ENCODE measurements at places on chromosomes 3 and 15.
A peak's percentile ranks its signal among the peaks of the same experiment; 100 is the strongest.

GRCh38 chr15:43521419-43521818 lies 4.0 kb downstream of the MAP1A start:
- DNase-seq = no peak

DNA sequence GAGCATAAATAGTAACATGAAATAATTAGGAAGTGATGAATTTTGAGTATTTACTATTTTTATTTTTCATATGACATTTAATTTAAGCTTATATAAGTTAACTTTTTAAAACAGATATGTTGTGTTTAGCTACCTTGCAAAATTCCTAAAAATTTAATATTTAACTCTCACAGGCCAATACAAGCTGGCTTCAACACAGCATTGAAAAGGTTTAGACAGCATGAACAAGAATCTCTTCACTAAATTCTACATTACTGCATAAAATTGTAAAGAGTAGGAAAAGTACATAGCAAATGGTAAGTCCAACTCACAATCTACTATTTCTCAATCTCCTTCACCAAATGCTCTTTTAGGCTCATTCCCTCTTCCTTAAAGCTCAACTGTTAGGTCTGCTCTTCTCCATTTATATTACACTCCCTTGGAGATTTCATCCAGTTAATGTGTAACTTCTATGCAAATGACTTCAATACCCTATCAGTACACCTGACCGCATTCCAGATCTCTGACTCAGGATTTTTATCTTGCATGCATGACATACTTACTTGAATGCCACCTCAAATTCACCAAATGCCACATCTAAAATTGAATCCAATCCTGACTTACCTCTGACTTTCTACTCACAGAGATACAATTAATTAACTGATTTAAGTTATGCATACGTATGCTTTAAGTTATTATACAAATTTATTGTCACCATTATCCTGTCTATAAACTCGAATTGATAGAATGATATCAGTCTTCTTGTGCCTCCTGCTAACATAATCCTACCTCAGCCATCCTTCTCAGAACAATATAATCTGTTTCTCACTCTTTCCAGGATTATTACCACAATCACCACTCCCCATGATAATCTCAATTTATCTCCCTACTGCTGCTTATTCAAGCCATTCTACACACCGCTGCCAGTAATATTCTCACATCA lies 127.0 kb downstream of the STAG1 start:
- DNase-seq = peak; percentile 49

- peak; percentile 92 for DNase-seq
Observed at GRCh38 chr3:50515565-50516439, 12.4 kb upstream of the CACNA2D2 start.

- peak; percentile 61 for DNase-seq
Observed at GRCh38 chr3:123081718-123082369, 15.0 kb downstream of the PDIA5 start.

- no peak for DNase-seq
Observed at GRCh38 chr15:46660096-46660842, 1025.4 kb downstream of the SQOR start.

- no peak for DNase-seq
Observed at GRCh38 chr3:105967117-105967516, 98.3 kb upstream of the CBLB start.

DNA sequence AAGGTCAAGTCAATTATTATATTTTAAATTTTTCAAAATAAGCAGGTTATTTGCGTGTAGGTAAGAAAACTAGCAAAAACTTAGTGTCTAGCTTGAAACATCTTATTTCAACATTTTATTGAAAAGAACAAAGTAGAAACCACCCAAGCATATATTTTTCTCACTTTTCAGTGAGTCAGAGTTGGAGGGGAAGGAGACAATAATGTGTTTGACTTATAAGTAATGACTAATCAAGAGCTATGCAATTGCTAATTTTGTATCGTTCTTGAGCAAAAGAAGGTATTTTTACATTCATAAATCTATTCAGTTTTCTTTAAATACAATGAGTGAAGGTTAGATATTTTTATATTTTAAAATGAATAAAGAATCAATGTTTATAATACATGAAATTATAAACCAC lies 54.4 kb upstream of the P2RY1 start:
- no peak for DNase-seq

DNA sequence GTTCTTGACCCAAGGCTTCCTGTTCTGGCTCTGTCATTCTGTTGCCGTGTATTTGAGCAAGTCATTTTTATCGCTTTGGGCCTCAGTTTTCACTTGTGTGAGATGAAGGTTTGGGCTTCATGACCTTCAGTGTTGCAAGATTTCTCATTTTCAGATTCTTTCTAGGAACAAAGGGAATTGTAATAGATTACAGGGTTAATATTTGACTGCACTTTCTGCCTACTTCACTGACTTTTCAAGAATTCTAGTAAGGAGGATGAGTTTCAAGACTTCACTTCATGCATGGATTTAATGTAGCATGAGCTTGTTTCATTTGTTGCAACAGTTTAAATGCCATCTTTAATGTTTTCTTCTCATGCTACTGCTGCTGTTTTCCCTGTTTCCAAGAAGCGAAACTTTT lies 226.5 kb downstream of the NLGN1 start:
- DNase-seq = no peak

DNA sequence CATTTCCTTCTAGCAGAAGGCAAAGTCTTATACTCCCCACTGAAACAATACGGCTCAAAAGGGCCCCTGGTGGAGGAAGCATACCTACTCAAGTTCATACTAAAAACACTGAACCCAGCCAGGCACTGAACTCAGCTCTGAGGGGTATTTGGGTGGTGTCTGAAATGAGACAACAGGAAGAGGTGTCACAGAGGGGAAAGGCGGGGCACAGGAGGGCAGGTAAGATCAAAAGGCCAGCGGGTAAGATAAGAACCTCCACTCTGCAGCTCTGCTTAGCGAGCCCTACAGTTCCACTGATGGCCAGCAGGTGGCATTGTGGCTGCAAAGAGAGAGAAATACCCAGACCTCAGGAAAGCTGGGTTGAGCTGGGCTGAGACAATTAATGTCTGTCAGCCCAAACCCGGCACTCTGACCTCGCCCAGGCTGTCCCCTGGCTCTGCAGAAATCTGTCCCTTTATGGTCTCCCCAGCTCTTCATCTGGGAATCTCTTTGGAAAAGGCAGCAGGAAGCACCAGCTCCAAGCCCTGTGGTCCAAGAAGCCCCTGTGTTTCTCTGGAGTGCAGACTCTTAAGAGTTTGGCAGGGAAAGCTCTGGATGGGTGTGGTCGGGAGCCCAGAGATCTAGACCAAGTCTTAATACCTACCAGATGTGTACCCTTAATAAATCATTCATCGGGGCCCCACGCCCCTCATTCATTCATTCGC lies 8.4 kb downstream of the MFGE8 start:
- DNase-seq = peak; percentile 97

- DNase-seq = no peak
Observed at GRCh38 chr3:118932822-118933558, 101.7 kb downstream of the IGSF11 start.

DNA sequence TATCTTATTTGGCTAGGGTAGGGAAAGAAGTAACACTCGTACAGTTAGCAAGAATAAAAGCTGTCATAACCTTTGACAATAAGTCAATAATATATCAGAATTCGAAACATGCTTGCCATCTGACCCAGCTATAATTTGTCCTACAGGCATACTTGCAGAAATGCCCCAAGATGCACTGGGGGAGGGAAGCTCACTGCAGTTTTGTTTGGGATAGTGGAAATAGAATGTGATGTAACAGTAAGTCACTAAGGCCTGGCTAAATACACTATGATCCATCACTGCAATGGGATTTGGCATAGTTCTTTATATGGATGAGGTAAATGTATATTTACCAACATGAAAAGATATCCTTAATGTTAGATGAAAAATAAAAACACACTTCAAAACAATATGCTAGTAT lies 25.5 kb upstream of the TMOD3 start:
- DNase-seq = no peak

- DNase-seq = no peak
Observed at GRCh38 chr3:160686955-160687535, 10.1 kb downstream of the ARL14 start.

DNA sequence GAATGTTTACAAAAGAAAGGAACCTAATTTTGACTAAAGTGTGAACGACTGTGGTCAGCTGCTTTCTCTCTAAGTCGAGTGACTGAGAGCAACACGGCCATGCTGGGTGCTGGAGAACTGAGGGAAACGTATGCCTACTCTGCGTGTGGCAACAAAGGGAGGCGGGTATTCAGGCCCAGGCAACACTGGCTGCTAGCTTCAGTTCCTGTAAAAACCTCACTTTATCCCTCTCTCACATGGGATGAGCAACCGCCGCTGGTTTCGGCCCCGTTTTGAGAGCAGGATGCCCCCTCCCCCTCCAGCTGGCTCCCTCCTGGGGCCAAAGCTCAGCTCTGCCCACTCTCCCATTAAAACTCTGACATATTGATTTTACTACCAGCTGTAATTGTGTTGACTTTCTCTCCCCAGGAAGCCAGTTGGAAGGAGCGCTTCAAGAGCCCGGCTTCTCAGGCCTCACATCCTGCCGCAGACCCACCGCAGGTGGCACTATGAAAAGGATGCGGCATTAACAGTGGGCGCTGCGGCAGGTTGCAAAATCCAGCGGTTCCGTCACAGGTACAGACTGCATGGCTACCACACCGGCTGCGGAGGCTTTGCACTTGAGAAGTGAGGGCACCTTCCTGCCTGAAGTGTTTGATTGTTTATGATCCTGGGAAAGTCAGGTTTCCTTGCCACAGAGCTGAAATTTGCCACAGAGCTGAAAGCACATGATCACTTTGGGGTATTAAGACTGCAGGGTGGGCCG lies 12.7 kb downstream of the PLXND1 start:
- peak; percentile 82 for DNase-seq

GRCh38 chr15:40536501-40536900 lies 28.3 kb downstream of the CCDC32 start:
- no peak for DNase-seq

DNA sequence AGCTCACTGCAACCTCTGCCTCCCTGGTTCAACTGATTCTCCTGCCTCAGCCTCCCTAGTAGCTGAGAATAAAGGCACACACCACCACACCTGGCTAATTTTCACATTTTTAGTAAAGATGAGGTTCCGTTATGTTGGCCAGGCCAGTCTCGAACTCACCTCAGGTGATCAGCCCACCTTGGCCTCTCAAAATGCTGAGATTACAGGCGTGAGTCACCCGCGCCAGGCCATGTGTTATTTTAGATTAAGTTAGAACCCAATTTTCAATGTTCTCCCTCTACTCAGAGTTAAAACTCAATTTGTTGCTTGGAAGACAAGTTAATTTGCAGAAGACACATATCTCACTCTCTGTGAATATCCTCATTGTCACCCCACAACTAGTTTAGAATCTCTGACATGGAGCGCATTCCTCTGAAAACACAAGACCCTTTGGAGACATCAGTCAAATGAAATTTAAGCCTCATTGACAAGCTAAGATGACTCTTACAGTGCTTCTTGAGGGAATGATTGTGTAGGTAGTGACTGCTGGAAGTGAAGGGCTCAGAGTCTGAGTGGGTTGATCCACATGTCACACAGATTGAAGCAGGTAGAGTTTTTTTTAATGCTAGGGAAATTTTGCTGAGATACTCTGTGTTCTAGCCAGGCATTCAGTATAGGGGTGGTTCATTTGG lies 60.6 kb upstream of the FRMD4B start:
- no peak for DNase-seq

- peak; percentile 77 for DNase-seq
Observed at GRCh38 chr3:50978991-50979667, 304.4 kb downstream of the DOCK3 start.

DNA sequence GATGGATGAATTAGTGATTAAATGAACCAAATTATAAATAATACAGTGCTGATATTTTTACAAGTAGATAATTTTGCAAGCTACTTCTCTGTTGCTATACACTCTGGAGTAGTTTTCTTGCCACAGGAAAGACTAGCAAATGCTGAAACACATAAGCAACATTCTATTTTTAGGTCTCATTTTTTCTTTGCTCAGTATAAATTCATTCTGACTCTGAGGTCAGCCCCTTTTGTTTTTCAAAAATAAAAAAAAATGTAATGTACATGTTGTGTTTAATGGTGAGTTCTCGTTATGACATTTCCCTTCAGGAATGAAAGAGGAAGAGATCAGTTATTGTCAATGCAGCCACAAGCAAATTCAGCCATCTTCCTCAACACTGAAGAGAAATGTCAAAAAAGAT lies 24.9 kb downstream of the GJD2 start:
- DNase-seq = no peak

GRCh38 chr3:16433701-16434151 lies 79.8 kb downstream of the RFTN1 start:
- DNase-seq = no peak

DNA sequence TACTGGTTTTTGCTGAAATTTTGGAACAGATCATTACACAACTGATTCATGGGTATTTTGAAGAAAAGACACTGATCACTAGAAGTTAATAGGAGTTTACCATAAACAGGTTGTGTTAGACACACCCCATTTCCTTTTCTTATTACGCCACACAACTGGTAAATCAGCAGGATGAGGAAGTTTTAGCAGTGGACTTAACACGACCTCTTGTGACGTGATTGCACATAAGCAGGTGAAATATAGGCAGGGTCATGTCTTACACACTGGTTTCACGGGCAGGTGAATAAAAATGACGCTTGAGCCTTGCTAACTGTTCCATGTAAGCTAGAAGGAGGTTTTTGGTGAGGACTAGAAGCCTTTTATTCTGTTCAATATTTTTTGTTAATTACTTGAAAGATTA lies 27.1 kb upstream of the TPRG1 start:
- DNase-seq = no peak

- DNase-seq = no peak
Observed at GRCh38 chr3:61777483-61777882, 216.1 kb downstream of the PTPRG start.

DNA sequence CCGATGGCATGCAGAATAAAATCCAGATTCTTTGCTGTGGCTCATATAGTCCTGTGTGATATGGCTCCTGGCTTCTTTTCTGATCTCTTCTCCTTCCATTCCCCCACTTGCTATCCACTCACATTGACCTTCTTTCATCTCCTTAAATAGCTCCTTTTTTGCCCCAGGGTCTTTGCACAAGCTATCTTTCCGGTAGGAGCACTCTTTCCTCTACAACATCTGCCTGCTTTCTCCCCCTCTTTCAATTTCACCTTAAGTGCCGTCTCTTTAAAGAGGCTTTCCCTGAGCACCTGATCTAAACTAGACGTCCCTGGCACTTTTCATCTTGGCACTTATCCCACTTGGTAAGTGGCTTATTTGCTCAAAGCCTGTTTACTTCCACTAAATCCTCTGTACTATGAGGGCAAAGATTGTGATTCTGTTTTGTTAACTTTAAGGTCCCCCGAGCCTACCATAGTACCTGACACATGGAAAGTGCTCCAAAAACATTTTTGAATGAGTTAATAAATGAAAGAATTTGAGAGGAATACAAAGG lies 323.3 kb upstream of the TLE3 start:
- DNase-seq = no peak

- peak; percentile 60 for DNase-seq
Observed at GRCh38 chr15:80747317-80748053, 31.7 kb upstream of the CEMIP start.

Measured in endodermal cell (in vitro differentiated cells).